ENCODE measurements at places on chromosomes 3 and 15.
A peak's percentile ranks its signal among the peaks of the same experiment; 100 is the strongest.

DNA sequence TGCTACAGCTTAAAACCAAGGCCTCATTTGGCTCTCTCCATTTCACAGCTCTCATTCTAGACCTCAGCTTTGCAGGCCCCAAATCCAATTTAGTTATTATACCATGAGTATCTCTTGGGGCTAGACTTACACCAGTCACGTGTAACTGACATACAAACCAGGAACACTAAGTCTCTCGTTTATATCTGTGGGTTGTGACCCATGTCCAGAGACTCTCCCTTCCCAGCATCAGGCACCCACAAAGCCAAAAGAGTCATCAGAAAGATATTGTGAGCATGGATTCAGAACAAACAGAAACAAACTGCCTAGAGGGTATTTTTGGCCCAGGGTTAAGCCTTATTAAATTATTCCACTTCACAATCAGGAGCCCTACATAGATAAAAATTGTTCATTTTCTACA, 5.6 kb upstream of the CCDC13 start:
- DNase-seq: no peak

GRCh38 chr3:38843898-38844297, 27.9 kb upstream of the SCN10A start:
- no peak for DNase-seq

DNA sequence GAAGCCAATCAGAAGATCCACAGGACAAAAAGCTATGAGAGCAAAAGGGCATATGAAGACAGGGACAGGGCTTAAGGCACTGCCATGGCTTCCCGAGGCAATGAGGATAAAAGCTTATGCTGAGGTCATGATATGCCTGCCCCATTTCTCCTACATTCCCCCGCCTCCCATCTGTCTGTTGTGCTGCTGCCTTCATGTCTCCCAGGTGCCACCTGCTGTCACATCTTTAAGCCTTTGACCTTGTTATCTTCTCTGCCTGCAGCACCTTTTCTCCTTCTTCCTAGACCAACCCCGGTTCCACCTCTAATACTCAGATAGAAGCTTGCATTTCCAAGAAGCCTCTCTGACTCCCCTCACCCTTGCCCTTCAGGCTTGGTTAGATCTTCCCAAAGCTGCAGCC, 213.8 kb downstream of the ARRDC4 start:
- no peak for DNase-seq

DNA sequence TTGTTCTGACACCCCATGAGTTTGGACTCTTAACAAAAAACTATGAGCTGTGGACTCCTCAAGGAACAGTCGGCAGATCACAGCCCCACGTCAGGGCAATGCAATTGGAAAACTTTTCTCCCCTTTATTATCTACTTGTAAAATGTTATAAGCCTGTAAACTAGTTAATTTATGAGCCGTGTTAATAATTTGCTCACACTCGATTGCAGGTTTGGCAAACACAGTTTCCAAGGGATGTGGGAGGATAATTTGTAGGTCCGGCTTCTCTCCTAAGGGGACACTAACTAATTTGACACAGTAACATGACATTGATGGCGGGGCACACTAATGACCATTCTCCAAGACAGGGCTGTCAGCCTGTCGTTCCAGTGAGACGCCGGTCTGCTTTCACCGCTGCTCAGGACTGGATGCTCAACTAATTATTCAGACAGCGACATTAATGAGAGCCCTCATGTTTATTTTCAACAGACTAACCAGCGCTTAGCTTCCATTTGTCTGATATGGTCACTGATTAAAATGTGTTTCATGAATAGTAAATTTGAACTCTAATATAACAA, 222.1 kb downstream of the FOXP1 start:
- no peak for DNase-seq

DNA sequence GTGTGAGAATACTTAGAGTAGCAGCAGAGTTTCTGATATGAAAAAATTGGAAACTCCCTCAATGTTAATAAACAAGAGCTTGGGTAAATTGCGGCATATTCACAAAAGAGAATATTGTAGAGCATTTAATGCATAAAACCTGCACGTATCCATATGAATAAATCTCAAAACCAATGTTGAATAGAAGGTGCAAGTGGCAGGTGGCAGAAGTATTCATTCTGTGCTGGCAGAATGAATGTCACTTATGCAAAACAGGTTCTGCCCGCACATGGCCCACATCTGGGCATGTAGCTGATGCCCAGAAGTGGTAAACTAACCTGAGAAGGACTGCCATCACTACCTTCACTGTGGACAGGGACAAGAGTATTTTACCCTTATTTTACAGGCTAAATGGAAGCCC, 14.1 kb upstream of the PRSS50 start:
- no peak for DNase-seq

- DNase-seq: no peak
Measured at GRCh38 chr3:52051444-52051843, 4.9 kb downstream of the DUSP7 start.

GRCh38 chr15:44720460-44721176, 9.3 kb downstream of the B2M start:
- DNase-seq: no peak

DNA sequence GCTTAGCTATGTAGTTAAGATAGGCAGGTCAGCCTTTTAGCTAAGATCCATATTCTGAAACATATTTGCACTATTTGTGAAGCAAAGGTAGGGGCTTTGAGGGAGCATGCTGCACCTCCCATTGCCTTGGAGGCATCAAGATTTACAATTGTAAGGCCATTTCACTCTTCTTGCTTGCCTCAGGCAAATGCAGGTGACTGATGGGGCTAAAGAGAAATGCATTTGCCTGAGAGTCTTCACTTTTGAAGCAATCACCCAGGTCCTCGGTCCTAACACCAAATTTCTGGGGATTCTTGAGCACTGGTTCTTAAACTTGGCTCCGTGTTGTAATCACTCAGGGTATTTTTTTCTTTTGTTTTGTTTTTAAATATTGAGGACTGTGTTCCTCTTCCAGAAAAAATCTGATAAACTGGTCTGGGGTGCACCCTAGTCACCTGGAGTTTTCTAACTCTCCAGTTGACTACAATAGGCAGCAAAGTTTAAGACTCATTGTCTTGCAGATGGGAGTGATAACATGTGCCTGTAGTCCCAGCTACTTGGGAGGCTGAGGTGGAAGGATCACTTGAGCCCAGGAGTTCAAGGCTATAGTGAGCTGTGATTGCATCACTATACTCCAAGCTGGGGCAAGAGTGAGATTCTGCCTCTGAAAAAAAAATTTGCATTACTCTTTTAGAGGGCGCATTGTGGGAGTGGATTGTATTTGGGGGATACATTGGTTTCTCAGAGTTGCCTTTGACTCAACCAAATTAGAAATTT, 68.1 kb downstream of the EOMES start:
- no peak for DNase-seq

- DNase-seq: no peak
Measured at GRCh38 chr3:101279162-101279561, 41.2 kb downstream of the IMPG2 start.

DNA sequence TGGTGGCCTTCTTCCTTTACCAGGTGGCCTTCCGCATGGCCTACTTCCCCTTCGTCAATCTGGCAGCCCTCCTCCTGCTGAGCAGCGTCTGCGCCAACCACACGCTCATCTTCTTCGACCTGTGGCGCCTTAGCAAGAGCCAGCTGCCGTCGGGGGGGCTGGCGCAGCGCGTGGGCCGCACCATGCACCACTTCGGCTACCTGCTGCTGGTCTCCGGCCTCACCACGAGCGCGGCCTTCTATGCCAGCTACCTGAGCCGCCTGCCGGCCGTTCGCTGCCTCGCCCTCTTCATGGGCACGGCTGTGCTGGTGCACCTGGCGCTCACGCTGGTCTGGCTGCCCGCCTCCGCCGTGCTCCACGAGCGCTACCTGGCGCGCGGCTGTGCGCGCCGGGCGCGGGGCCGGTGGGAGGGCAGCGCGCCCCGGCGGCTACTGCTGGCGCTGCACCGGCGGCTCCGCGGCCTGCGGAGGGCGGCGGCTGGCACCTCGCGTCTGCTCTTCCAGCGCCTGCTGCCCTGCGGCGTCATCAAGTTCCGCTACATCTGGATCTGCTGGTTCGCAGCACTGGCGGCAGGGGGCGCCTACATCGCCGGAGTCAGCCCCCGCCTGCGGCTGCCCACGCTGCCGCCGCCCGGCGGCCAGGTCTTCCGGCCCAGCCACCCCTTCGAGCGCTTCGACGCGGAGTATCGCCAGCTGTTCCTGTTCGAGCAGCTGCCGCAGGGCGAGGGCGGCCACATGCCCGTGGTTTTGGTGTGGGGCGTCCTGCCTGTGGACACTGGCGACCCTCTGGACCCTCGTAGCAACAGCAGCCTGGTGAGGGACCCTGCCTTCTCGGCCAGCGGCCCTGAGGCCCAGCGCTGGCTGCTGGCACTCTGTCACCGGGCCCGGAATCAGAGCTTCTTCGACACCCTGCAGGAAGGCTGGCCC, 9.9 kb downstream of the DISP2 start:
- peak; percentile 85 for DNase-seq

DNA sequence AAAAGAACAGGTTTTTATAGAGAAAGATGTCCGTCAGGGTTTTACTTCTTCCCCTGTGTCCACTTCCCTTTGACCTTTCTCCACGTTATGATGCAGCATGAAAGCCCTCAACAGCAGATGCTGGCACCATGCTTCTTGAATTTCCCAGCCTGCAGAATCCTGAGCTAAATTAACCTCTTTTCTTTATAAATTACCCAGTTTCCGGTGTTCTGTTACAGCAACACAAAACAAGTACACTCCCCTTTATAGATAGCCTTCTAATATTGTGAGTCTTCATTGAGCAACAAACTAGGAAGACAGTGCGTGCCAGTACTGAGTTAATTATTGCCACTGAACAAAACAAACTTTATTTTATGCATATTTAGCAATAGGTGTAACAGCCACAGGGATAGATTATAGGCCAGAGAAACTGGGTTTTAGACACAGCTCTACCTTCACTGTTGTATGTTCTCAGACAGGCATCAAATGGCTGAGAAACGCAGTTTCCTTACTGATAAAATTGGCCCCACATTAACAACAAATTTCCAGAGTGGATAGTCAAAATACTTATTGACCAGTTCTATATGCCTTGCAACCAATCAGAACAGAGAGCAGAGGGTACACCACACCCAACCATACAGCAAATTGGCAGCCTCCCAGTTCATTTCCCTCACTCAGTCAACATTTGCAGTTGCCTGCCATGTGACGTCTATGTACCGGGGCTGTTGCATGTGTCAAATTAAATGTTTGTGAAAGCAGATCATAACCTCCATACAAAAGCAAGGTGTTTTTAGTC, 14.4 kb upstream of the TBL1XR1 start:
- DNase-seq: no peak

GRCh38 chr3:46359733-46360493, 6.0 kb downstream of the CCR2 start:
- DNase-seq: no peak

DNA sequence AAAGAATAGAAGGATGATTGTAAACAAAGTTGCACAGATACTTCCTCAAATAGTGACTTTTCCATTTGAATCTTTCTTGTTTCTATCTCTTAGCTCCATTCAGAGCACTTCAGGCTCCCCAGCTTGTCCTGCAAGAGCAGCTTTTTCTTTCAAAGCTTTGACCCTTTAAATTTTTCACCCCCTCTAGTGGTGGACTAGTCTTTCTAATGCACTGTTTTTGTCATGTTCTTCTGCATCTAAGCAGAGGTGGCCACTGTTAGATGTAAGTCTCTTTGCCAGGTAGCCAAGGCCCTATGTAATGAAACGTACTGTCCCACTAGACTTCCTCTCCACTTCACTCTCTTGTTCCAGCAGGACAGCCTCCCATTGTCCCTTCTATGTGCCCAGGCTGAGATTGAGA, 74.0 kb upstream of the MANF start:
- no peak for DNase-seq

DNA sequence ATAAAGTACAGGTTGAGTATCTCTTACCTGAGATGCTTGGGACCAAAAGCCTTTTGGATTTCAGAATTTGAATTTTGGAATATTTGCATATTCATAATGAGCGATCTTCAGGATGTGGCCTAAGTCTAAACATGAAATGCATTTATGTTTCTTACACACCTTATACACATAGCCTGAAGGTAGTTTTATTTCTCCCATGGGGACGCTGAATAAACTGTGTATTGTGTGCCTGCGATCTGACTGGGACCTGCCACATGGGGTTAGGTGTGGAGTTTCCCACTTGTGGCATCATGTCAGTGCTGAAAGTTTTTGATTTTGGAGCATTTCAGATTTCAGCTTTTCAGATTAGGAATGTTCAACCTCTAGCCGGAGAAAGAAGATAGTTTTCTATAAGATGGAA, 35.5 kb downstream of the UBE2E2 start:
- no peak for DNase-seq

GRCh38 chr3:119145500-119146167, at the start of gene TEX55:
TSS of gene TEX55 (plus strand) at chr3:119146165. CDS start at chr3:119146190, 25 bp downstream.
- no peak for DNase-seq

DNA sequence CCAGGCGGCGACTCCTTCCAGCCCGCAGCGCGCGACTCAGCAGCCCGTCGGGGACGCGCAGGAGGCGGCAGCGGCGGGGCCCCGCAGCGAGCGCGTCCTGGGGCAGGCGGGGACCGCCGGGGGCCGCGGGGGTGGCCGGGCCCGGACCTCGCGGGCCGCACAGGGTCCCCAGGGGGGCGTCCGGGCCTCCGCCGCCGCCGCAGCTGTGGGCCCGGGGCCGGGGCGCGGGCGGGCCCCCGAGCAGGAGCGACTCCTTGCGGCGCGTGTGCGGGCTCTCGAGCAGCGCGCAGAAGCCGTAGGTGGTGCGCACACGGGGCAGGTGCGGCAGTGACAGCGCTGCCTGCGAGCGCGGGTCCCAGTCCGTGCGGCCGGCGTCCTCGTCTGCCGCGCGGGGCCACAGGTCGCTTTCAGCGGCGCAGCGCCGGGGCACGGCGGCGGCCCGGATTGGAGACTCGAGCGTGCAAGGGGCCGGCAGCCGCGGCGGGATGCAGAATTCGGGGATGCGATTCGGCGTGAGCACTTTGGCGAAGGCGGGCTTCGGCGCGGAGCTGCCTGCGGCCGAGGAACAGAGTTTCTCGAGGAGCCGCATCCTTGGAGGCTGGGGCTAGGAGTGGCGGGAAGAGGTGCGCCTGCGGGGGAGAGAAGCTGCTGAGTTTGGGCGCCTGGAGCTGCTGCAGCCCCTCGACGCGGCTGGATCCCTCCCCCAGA, 535 bp downstream of the C2CD4B start:
- DNase-seq: no peak

DNA sequence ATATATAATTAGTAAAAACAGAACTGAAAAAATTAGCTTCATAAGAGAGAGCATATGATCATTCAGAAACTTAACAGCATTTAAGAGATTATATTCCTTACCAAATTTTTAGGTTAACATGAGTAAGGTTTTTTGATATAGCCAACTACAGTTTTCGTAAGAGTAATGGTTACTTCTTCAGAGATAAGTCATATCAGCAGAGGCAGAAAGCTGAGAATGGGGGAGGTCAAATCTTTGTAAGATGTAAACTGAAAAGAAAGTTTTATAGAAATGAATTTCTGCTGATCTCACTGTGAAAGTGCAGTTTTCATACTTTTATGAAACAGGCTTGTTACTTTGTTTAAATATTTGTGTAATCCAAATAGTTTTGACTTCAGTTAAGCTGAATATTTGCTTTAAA, 193.3 kb downstream of the ZBTB20 start:
- no peak for DNase-seq
